ENCODE measurements at places on chromosomes 4 and X.
A peak's percentile ranks its signal among the peaks of the same experiment; 100 is the strongest.

GRCh38 chr4:120916937-120917336, 5.6 kb downstream of the PRDM5 start:
- DNase-seq: no peak

GRCh38 chr4:99438405-99438780, 3.3 kb upstream of the ADH7 start:
- DNase-seq: no peak

DNA sequence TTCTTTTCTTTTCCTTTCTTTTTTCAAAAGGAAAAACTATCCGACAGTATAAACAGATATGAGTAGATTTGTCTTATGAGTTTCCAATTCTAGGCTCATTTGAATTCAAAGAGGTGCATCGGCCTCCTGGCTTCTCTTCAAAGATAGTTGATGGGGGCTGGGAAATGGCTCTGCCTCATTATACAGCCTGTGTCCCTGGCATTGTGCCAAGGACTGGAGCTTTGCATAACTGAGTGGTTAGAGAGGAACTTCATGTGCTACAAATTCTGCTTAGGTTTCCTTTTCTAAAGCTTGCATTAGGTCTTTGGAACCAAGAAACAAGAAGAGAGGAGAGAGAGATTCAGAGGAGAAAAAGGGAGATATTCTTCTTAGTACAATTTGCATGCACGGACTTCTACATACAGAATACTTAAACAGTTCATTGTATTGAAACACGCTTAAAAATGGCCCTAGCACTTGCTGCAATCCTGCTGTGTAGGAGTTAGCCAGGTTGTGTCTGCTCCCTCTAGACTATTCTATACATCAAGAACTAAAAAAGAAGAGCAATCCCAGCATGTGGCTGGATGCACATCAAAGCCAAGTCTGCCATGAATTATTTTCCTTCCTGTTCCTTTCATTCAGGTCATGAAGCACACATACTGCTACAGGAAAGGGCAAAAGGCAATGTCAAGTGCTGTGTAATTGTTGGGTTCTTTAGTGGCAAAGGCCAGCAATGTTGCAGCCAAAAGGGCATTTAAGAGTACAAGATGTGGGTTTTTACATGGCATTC, 70.9 kb downstream of the INTS12 start:
- no peak for DNase-seq

- DNase-seq: no peak
Measured at GRCh38 chrX:47608130-47608810, 11.4 kb downstream of the SYN1 start.

- DNase-seq: no peak
Measured at GRCh38 chrX:78931814-78932213, 13.4 kb upstream of the P2RY10 start.

DNA sequence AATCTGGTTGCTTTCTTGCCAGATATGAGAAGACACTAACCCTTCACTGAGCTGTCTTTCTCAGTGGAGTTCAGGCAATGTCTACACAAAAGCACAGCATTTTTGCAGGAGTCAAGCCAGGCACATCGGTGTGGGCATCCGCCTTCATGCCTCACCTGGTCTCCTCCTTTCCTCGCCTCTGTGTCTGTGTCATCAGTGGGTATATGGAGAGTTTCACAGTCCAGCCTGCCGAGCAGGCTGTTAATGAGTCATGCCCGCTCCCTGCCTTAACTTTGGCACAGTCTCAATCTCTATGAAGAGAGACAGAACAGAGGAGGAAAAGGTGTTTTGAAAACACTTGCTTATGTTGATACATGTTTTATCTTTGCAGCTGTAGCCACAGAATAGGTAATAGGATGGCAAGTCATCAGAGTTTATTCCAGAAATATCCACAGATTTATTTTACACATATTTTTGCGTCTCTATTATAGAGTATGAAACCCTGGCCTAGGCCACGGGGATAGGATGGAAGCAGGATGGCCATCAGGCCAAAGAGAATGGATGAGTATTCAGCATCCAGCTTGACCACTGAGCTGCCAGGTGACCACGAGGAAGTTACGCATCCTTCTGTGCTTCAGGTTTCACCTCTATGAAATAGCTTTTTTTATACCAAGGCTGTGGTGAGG, 32.8 kb upstream of the MAML3 start:
- DNase-seq: peak; percentile 12

GRCh38 chr4:147780137-147780777, 48.4 kb downstream of the ARHGAP10 start:
- no peak for DNase-seq

DNA sequence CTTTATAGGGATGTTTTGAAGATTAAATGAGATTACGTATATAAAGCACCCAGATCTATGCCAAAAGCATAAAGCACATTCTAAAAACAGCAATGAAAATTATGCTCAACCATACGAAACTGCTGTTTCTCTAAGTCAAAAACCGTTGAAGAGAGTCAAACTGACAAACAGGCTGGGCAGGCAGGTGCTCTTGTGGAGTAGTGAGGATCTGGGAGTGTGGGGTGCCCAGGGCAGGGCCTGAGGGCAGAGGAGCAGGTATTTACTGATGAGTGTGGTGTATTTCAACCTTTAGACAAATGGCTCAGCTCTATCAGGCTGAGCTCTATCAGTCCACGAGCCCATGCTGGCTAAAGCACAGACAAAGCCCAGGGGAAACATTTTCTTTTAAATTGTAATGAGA, 40.4 kb downstream of the RELL1 start:
- DNase-seq: no peak

DNA sequence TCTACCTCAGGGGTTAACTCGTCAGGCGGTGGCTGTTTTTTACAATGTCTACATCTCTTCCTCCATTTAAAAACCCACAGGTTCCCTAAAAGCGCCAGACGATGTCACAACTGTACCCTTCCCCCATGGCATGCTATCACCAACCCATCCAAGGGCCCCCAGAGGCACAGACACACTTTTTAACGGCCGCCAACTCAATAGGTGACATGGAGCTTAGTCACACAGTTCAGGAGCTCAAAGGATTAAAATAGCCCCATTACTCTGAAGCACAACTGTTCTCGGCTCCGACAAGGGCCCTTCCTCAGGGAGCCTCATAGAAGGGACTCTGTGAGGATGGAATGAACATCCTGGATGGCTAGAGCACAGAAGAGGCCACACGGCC, 12.4 kb downstream of the SH3KBP1 start:
- DNase-seq: no peak

DNA sequence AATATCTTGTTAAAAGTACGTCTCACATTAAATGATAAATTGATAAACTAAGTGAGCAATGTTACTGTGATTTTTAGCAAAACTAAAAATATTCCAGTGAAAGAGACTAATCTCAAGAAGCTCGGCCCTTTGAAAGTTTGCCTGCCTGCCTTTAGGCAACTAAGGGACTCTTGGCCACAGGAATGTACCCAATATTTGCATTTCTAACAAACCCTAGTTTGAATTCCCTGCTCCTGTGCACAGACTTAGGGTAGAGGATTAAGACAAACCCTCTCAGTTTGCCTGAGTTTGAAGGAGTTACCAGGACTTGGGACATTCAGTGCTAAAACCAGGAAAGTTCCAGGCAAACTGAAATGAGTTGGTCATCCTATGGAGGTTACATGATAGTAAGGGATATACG, 157.1 kb downstream of the SCFD2 start:
- DNase-seq: no peak

- no peak for DNase-seq
Measured at GRCh38 chrX:71543316-71543715, 10.4 kb downstream of the OGT start.

- DNase-seq: no peak
Measured at GRCh38 chrX:84909151-84909550, 94.5 kb upstream of the APOOL start.

DNA sequence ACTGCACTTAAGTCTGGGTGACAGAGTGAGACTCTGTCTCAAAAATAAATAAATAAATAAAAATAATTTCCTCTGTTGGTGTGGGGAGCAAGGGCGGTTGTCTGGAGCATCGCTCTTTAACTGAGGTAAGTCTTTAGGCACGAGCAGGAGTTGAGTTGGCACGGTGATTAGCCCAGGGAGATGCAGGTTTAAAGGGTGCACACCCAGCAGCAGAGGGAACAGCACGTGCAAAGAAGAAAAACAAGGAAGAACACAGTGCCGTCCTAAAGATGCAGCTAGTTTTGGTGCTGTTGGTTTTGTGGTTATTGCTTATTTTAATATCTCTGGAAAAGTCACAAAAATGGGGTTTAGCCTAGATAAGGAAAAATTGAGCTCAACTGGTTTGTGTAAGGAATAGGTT, 87.8 kb downstream of the DHX15 start:
- no peak for DNase-seq

DNA sequence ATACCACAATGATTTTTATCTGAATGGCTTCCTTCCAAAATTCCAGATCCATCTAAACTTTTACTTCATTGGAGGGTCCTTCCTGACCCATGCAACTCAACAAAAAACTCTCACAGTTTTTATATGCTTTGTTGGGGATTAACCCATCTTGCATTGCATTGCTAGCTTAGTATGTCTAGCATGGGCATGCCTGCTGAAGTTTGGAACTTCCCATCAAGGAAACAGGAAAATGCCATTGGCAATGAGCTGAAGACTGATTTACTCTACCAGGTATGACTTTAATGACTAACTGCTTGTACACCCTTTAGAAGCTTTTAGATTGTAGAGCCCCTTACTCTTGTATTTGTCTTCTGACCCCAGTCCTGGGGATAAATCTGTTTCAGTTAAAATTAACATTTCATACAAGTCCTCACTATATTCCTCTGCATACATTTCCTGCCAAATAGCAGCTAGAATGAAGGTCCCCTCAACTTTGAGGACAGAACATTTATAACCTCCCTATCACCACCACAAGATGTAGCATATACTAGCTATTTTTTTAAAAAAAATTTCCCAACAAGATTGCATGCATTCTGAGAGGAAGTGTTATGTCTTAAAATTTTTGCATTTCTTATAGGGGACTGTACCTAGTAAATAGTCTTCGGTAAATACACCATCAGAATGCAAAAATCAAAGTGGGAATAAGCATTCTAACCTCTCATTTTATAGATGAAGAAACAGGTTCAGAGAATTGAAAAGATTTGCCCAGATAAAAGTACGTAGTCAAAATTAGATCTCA, 52.5 kb upstream of the ATXN3L start:
- DNase-seq: no peak

GRCh38 chr4:86834901-86835300, 14.3 kb downstream of the SLC10A6 start:
- peak; percentile 58 for DNase-seq

- no peak for DNase-seq
Measured at GRCh38 chr4:167079762-167080161, 154.5 kb downstream of the SPOCK3 start.

DNA sequence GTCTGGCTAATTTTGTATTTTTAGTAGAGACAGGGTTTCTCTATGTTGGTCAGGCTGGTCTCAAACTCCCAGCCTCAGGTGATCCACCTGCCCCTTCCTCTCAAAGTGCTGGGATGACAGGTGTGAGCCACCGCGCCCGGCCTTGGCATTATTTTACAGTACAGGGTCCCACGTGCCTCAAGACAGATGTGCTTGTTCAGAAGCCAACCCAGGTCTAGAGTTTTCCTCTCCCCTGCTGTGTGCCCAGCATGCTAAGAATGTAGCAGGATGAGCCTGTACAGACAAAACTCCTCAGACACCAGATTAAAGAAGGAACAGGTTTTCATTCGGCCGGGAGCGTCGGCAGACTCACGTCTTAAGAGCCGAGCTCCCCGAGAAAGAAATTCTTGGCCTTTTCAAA, 42.2 kb downstream of the CRLF2 start:
- DNase-seq: no peak

DNA sequence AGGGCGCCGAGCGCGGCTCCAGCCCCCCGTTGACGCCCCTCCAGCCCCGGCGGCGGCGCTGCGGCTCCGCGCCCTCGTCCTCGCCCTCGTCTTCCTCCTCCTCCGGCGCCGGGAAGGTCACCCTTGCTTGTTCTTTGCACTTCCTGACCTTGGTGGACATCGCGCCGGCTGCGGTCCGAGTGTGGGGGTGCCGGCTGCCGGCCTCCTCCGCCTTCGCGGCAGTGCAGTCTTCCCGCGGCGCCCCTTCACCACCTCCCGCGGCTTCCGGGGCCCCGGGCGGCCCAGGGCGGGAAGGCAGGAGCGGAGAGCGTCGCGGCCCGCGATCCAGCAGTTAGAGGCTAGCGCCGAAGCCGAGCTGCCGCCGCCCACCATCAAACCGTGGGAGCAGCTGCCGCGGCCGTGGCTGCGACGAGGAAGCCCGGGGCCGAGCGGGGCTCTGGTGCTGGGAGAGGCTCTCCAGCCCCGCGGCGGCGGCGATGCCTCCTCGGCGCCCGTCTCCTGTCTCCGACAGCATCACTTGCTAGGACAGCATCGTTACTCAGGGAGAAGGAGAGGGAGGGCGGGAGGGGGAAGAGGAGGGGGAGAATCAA, at the start of gene TRPC3:
Gene TRPC3, minus strand, starts transcription at position 540 of the 590 bp plus-strand sequence. Its CDS starts 380 bp downstream, at position 160.
- DNase-seq: no peak

- no peak for DNase-seq
Measured at GRCh38 chr4:20565075-20565721, 135.1 kb upstream of the PACRGL start.

DNA sequence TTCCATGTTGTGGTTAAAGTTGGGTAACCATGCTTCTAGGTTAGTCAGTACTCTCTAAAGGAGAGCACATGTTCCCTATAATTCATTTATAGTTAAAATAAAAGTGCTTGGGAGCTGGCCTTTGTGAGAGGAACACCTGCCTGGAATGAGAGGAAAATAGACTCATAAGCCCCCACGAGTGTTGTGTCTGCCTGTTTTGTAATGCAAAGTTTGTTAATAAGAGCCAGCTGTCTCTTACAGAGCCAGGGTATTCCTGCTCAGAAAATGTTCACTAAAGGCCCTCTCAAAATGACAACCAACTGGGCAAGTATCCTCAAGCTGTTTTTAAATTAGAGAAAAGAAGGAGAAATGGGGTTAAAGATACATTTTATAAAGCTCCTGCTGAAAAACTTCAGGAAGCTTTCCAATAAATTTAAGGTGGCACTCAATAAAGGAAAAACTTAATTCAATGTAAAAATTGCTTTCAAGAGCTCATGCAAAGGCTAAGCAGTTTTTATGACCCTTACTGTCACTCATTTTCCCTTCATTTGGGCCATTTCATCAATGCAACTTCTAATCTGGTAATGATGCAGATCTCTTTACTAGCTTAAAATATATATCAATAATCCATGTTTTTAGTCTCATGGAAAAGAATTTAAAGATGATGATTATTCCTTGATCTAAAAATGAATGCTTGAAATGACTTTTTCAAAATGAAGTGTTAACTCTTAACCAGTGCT, 793.6 kb downstream of the STPG2 start:
- no peak for DNase-seq

DNA sequence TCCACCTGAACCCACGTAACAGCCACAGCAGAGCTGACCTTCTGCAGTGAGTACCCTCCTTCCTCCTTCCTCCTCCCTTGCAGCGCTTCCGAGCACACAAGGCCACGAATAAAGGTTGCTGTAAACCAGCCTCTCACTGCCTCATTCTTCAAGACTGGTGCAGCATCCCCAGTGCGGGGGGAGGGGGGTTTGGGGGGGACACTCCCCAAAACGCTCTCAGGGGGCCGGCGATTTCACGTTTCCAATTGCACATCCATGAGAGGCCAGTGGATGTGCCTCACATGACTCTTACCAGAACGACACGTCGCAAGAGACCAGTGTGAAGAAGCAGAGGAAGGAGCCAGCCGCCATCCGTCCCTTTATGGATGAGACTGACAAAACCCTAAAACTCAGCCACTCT, 5.2 kb downstream of the DHRSX start:
- DNase-seq: no peak

GRCh38 chr4:183354219-183354618, 32.0 kb upstream of the CLDN24 start:
- no peak for DNase-seq

- no peak for DNase-seq
Measured at GRCh38 chr4:37358748-37359147, 114.2 kb downstream of the NWD2 start.

All from HS-27A (cell line).